ENCODE measurements at places on chromosomes 5 and 9. TPM values are rescaled to one million over a fixed set of nuclear protein-coding genes. Genes with fewer than 3 reads are reported as not detected.

PCDHB10 gene
- 1.1 TPM for total RNA-seq

PCAT7 gene
- total RNA-seq, result 2.5 TPM

CSF1R gene
- 26.1 TPM for total RNA-seq

PCDHGA4 gene
- total RNA-seq, result 0.20 TPM

CCL28 gene
- 56.8 TPM for total RNA-seq

FOXD4L4 gene
- total RNA-seq, result 0.30 TPM

DNA sequence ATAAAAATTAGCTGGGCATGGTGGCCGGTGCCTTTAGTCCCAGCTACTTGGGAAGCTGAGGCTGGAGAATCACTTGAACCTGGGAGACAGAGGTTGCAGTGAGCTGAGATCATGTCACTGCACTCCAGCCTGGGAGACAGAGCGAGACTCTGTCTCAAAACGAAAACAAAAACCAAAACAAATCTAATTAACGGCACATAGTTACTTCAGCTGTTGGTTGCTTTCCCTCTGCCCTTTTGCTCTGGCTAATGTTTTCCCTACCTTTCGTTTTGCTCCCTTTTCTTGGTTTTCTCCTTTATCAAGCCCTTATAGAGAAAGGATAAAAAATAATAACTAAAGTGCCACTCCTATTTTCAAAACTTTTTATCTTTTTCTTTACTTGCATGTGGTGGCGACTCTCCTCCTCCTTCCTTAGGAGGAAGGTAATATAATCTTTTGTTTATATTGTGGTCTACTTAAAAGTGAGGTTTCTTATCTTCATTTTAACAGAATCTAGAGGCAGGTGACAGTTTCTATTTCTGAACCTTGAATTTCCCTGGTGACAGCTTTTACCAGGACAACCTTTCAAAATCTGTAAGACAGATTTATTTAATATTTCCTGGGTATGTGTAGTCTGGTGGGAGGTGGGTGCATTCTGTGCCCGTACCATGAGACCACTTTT lies 125.4 kb downstream of the ARHGEF28 start:
- no peak for DNase-seq
- H3K27me3 ChIP-seq, result no peaks in the 10 kb centered on the region
- peaks cover under 1% of the 10 kb centered on the region for H3K4me1 ChIP-seq
- no peaks in the 10 kb centered on the region for H3K36me3 ChIP-seq
- no peak overlapping the region for H3K4me3 ChIP-seq
- no peak overlapping the region for H3K27ac ChIP-seq

- no peak overlapping the region for H3K4me3 ChIP-seq
- no peaks in the 10 kb centered on the region for H3K36me3 ChIP-seq
- DNase-seq, result no peak
- peak overlapping the region; percentile 14 for H3K27ac ChIP-seq
- no peaks in the 10 kb centered on the region for H3K4me1 ChIP-seq
- H3K27me3 ChIP-seq, result no peaks in the 10 kb centered on the region
These were observed 11.4 kb downstream of the YTHDC2 start for GRCh38 chr5:113524927-113525326.

GRCh38 chr9:81264516-81264915 lies 424.8 kb downstream of the TLE1 start:
- H3K36me3 ChIP-seq, result no peaks in the 10 kb centered on the region
- no peaks in the 10 kb centered on the region for H3K4me1 ChIP-seq
- H3K4me3 ChIP-seq, result no peak overlapping the region
- no peak for DNase-seq
- no peak overlapping the region for H3K27ac ChIP-seq
- no peaks in the 10 kb centered on the region for H3K27me3 ChIP-seq

- no peak overlapping the region for H3K27ac ChIP-seq
- H3K36me3 ChIP-seq, result no peaks in the 10 kb centered on the region
- no peak for DNase-seq
- peaks cover 8% of the 10 kb centered on the region for H3K4me1 ChIP-seq
- peak overlapping the region; percentile 68 for H3K4me3 ChIP-seq
These were observed 1.2 kb downstream of the NIPSNAP3B start for GRCh38 chr9:104765138-104765537.

DNA sequence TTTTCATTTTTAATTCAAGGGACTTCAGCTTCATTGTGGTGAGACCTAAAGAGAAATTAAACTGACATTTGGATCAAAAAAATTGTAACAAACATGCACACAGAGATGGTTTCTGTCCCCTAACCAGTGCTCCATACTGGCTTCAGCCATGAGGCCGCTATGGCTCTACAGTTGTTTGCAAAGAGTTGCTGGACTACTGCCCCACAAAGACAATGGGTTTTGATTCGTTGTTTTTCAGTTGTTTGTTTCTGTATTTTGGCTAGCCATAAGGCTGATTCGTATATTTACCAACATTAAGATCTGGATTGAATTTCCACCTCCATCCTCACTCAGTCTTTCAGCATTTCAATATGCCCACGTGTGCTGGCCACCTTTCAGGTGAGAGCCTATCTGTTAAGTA lies 163.7 kb upstream of the KIF2A start:
- no peak for DNase-seq
- no peak overlapping the region for H3K4me3 ChIP-seq
- H3K4me1 ChIP-seq, result no peaks in the 10 kb centered on the region
- no peaks in the 10 kb centered on the region for H3K36me3 ChIP-seq
- H3K27me3 ChIP-seq, result no peaks in the 10 kb centered on the region

DNA sequence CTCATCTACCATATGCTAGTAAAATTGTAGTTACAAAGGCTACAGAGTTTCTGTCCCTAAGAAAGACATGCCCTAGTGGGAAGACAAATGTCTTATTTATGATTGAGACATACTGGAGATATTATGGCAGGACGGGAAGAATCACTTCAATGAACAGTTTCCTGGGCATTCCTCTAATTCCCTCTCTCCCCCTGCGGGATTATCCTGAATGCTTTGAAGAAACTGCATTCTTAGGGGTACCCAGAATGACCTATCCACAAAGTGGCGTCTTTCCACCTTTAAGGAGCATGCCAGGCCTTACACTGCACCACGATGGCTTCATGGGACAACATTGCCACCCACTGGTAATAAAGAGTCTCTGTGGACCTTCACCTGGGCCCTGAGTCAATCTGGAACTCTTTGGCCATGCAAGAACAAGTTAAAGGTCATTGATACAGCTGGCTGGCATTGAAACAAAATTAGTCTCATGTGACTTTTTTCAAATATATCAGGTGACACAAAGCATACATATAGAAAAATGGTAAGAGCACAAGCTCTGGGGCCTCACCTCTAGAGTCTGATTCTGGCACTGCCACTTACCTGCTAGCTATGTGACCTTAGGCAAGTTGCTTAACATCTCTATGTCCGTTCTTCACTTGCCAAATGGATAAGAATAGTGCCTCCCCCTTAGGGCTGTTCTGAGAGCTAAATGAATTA lies 32.0 kb downstream of the ANKRD55 start:
- no peaks in the 10 kb centered on the region for H3K4me1 ChIP-seq
- no peak overlapping the region for H3K4me3 ChIP-seq
- no peaks in the 10 kb centered on the region for H3K36me3 ChIP-seq
- H3K27ac ChIP-seq, result no peak overlapping the region
- no peaks in the 10 kb centered on the region for H3K27me3 ChIP-seq
- peak; percentile 57 for DNase-seq

- H3K36me3 ChIP-seq, result no peaks in the 10 kb centered on the region
- no peak overlapping the region for H3K4me3 ChIP-seq
- DNase-seq, result no peak
- H3K4me1 ChIP-seq, result peaks cover 9% of the 10 kb centered on the region
- no peaks in the 10 kb centered on the region for H3K27me3 ChIP-seq
These were observed 10.1 kb downstream of the PIP5K1B start for GRCh38 chr9:68715181-68715456.

GRCh38 chr9:14198841-14199455 lies 115.0 kb downstream of the NFIB start:
- no peaks in the 10 kb centered on the region for H3K27me3 ChIP-seq
- H3K4me1 ChIP-seq, result no peaks in the 10 kb centered on the region
- peak; percentile 63 for DNase-seq
- H3K36me3 ChIP-seq, result no peaks in the 10 kb centered on the region
- no peak overlapping the region for H3K4me3 ChIP-seq

DNA sequence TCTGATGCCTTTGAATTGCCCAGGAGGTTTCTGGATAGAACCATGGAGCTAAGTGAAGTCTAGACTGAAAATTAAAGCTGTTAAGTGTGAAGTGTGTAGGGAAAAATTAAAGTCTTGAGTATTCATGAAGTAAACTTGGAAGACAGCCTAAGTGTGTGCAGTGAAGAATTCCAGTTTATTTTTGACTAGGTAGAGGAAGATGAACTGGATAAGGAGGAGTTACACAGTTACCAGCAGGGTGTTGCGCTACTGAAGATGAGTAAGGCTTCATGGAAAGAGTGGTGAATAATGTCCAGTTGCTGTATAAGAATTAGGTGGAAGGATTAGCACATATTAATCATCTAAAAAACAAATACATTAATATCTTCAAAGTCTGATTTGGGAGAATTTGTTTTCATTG lies 5.7 kb upstream of the CHD1 start:
- no peaks in the 10 kb centered on the region for H3K36me3 ChIP-seq
- no peak overlapping the region for H3K27ac ChIP-seq
- no peaks in the 10 kb centered on the region for H3K4me1 ChIP-seq
- no peak overlapping the region for H3K4me3 ChIP-seq

DNA sequence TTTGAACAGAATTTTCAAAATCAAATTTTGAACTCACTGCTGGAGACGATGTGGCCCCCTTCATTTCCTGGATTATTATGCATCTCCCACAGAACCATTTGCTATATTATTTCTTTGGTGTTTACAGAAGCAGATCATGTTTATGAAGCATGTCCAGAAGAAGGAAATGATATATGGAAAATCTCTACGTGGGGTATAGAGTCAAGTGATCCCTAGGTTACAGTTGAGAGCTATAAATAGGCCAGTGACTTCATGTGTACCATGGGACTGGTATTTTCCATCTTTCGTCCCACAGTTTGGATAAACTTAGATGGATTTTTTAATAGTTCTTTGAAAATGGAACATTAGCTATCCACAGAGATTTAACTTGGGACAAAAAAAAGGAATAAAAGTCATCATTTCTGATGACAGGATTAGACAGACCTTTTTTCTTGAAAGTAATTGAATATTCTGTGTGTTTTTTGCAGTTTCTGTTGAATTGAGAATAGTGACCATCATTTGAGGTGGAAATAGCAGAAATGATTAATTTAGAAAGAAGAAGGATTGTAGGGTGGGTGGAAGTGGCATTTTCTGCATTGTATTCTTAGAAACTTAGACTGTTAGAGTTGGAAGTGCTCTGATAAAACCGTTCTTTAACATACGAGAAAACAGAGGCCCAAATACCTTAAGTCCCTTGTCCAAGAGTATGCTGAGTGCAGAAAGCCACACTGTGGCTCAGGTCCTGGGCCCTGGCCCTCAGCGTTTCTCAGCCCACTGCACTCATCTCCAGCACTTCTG lies 136.4 kb downstream of the PIP5K1B start:
- H3K27ac ChIP-seq, result no peak overlapping the region
- no peaks in the 10 kb centered on the region for H3K27me3 ChIP-seq
- no peaks in the 10 kb centered on the region for H3K36me3 ChIP-seq

DNA sequence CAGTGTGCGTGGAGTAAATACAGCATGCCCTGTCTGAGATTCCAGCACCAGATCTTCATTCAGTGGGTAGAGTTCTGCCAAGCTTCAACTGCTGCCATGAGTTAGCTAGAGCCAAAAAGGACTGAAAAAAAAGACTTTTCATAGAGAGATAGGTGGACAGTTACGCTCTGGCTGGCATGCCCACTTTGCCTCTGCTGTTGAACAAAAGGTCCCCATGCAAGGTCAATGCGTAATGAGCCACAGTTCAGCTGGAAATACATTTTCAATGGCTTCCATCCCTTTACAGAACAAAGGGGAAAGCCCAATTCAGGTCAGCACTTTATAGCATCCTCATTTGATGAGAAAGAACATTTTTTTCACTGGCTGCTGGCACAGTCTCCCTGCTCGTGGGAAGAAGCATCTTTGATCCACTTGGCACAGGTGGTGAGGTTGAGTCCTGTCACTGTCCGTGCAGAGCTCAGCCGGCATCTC lies 86.9 kb upstream of the ERCC6L2 start:
- DNase-seq, result no peak
- no peaks in the 10 kb centered on the region for H3K36me3 ChIP-seq
- H3K4me3 ChIP-seq, result no peak overlapping the region

DNA sequence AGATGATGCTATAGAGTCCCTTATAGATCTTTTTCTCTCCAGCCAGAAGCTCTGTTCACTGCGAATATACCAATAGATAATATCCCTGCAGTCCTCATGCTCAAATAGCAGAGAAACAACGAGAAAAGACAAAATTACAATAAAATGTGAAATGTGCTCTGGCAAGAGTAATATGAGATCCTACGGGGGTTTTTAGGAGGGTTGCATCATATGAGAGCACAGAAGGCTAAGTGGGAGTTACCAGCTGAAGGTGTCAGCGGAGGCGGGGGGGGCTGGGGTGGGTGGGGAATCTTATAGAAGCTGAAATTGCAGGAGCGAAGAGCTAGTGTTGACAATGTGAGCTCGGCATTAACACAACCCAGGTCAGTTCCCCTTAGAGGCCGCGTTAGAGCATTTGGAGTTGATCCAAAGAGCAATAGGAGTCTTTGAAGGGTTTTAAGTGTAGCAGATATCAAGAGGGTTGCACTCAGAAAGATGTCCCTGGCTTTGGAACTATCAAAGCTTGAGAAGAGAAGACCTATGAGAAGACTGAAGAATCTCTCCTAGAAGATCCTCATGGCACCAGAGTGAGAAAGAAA lies 109.7 kb downstream of the BASP1 start:
- H3K4me1 ChIP-seq, result no peaks in the 10 kb centered on the region
- H3K27ac ChIP-seq, result no peak overlapping the region
- no peaks in the 10 kb centered on the region for H3K27me3 ChIP-seq
- no peaks in the 10 kb centered on the region for H3K36me3 ChIP-seq

GRCh38 chr5:167720676-167721260 lies 570.7 kb upstream of the WWC1 start:
- H3K4me3 ChIP-seq, result no peak overlapping the region
- H3K27ac ChIP-seq, result no peak overlapping the region
- no peak for DNase-seq
- no peaks in the 10 kb centered on the region for H3K36me3 ChIP-seq

DNA sequence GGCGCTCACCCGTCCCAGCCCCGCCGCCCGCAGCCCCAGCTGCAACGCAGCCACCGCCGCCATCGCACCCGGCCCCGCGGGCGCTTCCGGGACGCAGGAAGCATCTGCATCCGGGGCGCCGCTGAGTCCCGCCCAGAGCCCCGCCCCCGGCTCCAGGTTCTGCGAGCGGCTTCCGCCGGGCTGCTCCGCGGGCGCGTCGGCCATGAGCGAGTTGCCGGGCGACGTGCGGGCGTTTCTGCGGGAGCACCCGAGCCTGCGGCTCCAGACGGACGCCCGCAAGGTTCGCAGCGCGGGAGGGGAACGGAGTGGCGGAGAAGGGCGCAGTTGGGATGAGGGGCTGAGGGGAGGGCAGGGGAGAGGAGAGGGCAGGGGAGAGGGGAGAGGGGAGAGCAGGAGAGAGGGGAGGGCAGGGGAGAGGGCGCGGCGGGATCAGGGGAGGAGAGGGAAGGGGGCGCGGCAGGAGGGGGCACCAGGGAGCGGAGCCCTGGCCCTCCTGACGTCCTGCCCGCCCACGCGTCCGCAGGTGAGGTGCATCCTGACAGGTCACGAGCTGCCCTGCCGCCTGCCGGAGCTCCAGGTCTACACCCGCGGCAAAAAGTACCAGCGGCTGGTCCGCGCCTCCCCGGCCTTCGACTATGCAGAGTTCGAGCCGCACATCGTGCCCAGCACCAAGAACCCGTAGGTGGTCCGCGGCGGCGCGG lies at the start of the genes SURF1 and SURF2:
Gene SURF1 (minus strand): TSS at position 97 of the 701 bp plus-strand sequence. CDS start 34 bp downstream, at position 63.
Gene SURF2 (plus strand): TSS at position 160 of the 701 bp plus-strand sequence. CDS start 43 bp downstream, at position 203.
- peaks cover 15% of the 10 kb centered on the region for H3K4me1 ChIP-seq
- peak within 1 kb of the TSS; percentile 55 for H3K27ac ChIP-seq
- peak; percentile 91 for DNase-seq
- H3K4me3 ChIP-seq, result peak within 1 kb of the TSS; percentile 80
- peaks cover 5% of the 10 kb centered on the region for H3K36me3 ChIP-seq

GRCh38 chr5:142446131-142446959 lies 121.5 kb upstream of the SPRY4 start:
- H3K4me3 ChIP-seq, result no peak overlapping the region
- no peaks in the 10 kb centered on the region for H3K4me1 ChIP-seq
- no peaks in the 10 kb centered on the region for H3K36me3 ChIP-seq
- no peak for DNase-seq
